Smooth muscle cell of the coronary artery (primary cell): ENCODE measurements at places on chromosomes 3 and 15. TPM values are rescaled to one million over a fixed set of nuclear protein-coding genes. Genes with fewer than 3 reads are reported as not detected.

Gene HRG
- not detected in 2 replicates for total RNA-seq

Gene AADAC
- total RNA-seq: 0.68 and 1.8 TPM in 2 replicates

Gene DMXL2
- 8.5 and 15.1 TPM in 2 replicates for total RNA-seq

Gene SLC28A2
- total RNA-seq: not detected in 2 replicates

Gene CYP1A1
- total RNA-seq: 0.45 TPM in 1 of 2 replicates, not detected in the other

Gene RBM6
- 30.9 and 35.8 TPM in 2 replicates for total RNA-seq

Gene C3orf85
- not detected in 2 replicates for total RNA-seq

Gene PDZRN3
- 14.3 and 132 TPM in 2 replicates for total RNA-seq

Gene CCR4
- under 0.01 TPM in 1 of 2 replicates, not detected in the other for total RNA-seq

Gene GUCA1C
- not detected in 2 replicates for total RNA-seq

Gene OSTN
- 3.5 TPM in 1 of 2 replicates, not detected in the other for total RNA-seq

Gene RAB6B
- 0.30 and 1.1 TPM in 2 replicates for total RNA-seq

Gene LMCD1
- total RNA-seq: 24.9 and 202 TPM in 2 replicates

Gene IL5RA
- not detected in 2 replicates for total RNA-seq

Gene ST3GAL6
- 3.0 and 6.0 TPM in 2 replicates for total RNA-seq

Gene KLF13
- 17.4 and 22.4 TPM in 2 replicates for total RNA-seq

Gene TLNRD1
- total RNA-seq: 1.6 and 5.3 TPM in 2 replicates

Gene GOLGA8R
- 1.2 and 2.8 TPM in 2 replicates for total RNA-seq

Gene CCDC39
- not detected in 2 replicates for total RNA-seq

Gene ZNF80
- not detected in 2 replicates for total RNA-seq

Gene PDCD6IP
- 43.6 and 67.5 TPM in 2 replicates for total RNA-seq

Gene CPB1
- total RNA-seq: not detected in 2 replicates

Gene GCSAM
- not detected in 2 replicates for total RNA-seq

Gene PAQR5
- 0.15 and 0.23 TPM in 2 replicates for total RNA-seq

Gene BCHE
- total RNA-seq: 0.08 and 0.47 TPM in 2 replicates
